ENCODE measurements at places on chromosomes 13 and 19.

DNA sequence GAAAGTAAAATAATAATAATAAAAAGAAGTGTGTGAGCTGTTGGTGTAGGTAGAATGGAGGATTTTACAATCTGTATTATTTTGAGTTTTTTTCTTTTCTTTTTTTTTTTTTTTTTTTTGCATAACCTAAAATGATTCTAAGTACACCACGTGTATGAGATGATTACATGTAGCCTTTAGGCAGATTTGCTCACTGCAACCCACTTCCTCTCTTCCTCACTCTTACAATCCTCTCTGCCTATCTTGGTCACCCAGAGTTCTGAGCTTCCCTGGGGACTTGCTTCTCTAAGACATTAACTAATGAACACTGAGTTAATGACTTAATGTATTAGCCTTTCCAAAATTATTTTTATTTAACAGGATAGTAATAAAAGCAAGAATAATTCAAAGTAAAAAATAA, 1169.6 kb downstream of the EFNB2 start:
- DNase-seq, result no peak

DNA sequence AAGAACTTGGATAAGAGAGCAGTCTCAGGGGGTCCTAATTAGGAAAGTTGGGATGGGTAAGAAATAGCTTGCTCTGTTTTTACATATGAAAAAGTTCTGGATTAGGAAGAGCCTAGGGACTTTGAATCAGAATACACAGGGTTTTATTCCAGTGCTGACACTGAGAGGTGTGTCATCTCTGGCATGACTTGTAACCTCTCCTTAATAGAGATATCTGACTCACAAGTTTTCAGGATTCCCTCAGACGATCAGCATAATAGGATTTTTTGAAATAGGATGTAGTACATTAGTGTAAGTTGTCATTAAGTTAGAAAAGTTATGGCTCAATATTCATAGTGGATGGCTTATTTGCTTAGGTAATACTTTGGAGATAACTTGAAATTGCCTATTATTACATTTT, 555.2 kb upstream of the MIR17HG start:
- no peak for DNase-seq

DNA sequence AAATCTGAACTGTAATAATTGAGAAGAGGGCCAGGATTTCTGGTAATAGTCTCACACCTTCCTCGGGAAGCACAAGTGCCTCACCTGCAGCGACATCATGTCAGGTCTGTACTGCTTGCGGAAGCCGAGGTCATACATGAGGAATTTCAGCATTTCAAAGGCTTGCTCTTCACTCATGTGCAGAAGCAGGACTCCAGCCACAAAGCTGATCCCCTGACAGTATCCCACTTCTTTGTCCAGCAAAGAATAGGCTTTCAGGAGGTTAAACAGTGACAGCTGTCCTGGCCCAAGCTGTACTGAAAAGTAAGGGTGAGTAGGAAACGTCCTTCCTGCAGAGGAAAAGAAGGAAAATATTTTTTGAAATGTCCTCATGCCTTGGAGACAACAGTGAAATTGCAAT, 182.7 kb downstream of the TBC1D4 start:
- no peak for DNase-seq

GRCh38 chr13:73403355-73404120, 344.7 kb downstream of the KLF5 start:
- no peak for DNase-seq

DNA sequence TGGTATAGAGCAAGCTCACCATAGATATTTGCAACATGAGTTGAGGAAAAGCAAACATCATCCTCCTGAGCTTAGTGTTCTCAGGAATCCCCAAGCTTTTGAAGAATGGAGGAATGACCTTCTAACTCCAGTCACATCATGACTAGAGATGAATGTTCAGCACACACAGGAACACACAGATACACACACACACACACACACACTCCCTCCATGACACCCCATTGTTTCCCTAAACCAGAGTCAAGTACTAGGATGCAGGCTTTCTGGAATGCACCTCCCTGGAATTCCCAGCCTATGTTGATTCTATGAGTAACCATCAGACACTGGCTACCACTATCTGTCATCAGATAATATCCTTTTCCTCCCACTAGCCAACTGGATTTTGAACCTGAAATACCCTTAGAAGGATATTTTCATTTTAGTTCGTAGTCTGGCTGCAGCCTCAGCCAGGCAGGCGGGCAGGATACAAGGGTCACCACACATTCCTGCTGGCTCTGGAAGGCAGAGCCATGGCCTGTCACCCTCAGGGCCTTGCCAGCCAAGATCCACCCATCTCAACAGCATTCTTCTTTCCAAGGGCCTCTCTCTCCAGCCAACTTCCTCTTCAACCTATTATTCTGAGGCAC, 162.4 kb downstream of the FOXO1 start:
- no peak for DNase-seq

- DNase-seq, result no peak
Measured at GRCh38 chr13:106507560-106508274, 27.7 kb downstream of the EFNB2 start.

DNA sequence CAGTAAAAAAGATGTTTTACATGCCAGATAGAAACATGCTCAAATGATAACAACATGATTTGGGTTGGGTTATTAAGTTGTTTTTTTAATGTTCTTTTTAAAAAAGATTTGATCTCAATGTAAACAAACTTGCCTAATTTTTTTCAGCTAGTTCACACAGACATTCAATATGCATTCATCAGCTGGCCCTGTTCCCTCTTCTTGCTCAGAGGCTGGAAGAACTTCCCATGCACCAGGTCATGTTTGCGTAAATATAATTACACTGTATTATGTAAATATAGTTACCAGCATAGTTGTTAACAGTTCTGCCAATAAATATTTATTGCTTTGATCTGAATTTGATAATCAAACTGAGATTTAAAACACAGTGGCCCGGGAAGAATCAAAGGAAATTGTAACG, 70.6 kb downstream of the ATP11A start:
- DNase-seq, result no peak

DNA sequence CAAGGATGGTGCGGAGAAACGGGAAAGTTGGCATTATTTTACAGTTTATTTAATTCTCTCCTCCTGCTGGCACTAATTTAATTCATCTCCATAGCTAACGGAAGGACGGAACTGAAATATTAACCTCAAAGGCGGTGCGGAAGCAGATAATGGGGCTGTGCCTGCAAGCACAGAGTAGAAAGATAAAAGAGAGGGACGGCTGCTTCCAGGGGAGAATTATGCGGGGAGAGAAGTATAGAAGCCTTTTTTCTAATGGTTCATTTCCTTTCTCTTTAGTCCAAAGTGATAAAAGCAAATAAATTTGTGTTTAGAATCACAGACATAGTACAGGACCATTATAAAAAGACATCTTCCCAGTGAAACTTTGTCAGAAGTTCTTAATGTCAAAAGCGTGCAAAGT, 34.5 kb upstream of the UQCRFS1 start:
- DNase-seq, result no peak

DNA sequence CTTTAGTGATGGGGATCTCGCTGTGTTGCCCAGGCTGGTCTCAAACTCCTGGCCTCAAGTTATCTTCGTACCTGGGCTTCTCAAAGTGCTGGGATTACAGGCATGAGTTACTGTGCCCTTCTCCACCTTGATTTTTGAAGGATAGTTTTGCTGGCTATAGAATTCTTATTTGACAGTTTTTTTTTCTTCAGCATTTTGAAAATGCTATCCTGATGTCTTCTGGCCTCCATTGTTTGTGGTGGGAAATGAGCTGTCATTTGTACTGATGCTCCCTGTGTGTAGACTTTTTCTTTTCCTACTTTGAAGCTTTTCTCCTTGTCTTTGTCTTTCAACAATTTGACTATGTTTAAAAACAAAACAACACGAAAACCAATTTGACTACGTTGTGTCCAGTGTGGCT, 54.2 kb downstream of the SIPA1L3 start:
- DNase-seq, result no peak

GRCh38 chr19:51024924-51025323, 1.5 kb downstream of the KLK11 start:
- DNase-seq, result no peak

DNA sequence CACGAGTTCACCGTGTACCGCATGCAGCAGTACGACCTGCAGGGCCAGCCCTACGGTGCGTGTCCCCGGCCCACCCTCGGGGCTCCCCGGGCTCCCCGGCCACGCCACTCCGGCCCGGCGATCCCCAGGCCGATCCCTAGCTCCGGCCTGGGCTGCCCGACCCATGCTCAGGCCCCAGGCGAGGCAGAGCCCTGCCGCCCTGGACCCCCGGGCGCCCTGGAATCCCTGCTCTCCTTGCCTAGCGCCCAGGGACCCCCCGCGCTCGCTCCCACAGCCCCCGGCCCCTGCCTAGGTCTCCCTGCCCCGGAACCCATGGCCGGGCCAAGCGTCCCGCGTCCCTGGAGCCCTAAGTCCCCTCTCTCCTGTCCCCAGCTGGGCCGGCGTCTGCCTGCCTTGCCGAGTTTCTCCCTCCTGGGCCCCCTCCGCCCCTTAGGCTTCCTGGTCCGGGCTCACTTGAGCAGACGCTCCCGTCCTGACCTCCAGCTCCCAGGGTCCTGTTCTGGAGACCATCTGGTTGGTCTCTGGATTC, 494 bp downstream of the NCLN start:
- DNase-seq, result no peak

DNA sequence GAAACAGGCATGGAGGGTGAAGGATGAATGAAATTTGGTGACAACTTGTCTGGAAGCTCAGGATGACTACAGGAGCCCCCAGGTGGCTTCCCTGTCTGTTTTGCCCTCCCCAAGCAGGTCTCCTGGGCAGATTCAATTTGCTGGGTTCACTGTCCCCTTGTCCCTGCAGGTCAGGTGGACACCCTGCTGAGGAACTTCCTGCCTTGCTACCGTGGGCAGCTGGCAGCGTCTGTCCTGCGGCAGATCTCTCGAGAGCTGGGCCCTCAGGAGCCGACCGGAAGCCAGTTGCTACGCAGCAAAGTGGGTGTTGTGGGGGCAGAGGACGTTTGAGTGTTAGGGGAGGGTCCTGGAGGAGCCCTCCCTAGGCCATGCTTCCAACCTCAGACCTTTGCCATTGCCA, 19.1 kb downstream of the PGLS start:
- DNase-seq, result no peak

DNA sequence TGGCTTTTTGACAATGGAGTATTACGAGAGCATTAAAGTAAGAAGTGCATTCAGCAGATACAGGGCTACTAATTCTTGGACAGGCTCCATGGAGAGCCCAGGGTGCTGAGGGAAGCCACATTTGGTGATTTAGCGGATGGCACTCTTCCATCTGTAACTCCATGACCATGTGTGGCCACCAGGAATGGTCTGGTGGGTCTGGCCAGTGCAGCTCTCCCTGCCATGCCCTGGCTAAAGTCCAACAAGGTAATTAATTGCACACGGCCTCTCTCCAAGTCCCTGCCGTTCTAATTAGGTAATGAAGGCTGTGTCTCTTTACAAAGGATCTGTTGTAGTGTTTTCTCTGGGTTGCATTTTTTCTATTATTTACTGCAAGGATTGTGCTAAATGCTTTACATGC, 4.3 kb upstream of the ZFR2 start:
- DNase-seq, result no peak
